ENCODE measurements at places on chromosomes 6 and 20.

DNA sequence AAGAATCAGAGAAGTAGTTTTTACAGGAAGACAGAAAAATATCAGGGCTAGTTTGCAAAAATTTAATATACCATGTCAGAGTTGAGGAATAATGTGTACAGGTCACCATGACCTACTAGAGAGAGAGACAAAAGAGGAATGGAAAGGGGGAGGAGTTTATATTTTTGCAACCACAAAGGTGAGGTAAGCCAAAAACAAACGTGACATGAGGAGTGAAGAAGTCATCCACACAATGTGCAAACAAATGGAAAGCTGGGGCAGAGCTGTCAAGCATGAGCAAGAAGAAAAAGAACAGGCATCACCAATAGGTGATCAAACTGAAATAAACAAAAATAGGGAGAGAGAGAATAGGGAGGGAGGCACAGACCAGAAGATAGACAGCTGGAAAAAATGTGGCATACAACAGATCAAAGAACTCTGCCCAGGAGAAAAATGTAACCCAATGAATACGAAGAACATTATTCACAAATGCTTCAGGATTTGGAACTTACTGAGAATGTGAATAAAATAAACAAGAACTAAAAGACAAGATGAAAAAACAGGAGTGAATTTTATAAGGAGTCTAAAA lies 15.5 kb downstream of the RARS2 start:
- DNase-seq: no peak

DNA sequence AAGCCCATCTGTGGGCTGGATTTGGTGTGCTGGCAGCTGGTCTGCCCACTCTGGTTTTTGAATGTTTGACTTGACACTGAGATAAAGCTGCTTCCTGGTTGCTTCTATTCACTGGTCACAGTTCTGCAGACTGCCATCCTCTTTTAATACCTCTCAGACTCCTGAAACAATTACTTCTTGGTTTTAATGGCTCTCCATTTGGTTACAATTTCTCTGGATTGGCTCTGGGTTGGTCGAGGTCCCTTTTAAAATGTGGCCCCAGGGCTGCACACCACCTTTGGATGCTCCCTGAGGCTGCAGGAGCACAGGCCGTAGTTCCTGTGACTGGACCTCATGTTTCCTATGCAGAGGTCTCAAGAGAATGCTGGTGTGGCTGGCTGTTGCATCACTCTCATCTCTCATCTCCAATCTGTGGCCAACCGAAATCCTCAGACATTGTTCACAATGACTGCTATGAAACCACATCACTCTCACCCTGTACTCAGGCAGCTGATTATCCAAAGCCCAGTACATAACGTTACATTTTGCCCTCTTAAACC lies 98.5 kb downstream of the INSM1 start:
- DNase-seq: peak; percentile 48

GRCh38 chr6:51289041-51289440 lies 470.4 kb downstream of the TFAP2B start:
- DNase-seq: no peak

DNA sequence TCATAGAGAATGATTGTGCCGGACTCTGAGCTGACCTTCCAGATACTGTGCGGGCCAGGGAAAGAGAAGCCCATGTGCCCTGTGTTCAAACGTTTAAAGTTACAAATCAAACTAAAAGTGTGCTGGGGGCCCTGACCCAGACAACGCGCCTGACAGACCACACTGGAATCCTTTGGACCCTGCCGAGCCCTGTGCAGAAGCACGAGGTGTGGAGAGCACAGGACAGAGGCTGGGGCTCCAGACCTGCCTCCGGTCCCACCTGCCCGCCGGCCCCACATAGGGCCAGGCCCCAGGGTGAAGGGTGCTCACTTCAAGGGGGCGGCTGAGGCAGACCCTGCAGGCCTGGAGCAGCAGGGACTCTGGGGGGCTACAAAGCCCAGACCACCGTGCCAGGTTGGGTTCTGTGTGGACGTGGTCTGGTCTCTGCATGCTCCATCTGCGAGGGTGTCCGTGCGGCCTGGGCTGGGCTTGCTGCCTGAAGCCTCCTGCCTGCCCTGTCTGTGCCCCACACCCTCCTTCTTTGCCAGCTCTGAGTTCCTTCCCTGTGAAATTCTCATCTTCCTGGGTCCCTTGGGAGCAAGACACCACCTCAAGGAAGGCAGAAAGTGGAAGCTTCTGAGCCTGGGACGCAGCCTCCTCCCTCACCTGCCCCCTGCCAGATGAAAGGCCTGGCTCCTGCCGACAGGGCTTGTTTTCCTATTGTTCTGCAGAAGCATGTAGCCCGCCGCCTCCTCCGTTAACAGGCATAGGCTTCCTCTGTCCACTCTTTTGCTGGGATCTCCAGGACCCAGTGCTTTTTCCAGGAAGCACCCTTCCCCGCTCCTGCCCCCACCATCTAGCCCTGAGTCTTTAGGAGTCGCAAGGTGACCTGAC lies 186.2 kb downstream of the ERMARD start:
- DNase-seq: no peak

- no peak for DNase-seq
These were observed 251.6 kb downstream of the ERMARD start for GRCh38 chr6:170003027-170003426.

DNA sequence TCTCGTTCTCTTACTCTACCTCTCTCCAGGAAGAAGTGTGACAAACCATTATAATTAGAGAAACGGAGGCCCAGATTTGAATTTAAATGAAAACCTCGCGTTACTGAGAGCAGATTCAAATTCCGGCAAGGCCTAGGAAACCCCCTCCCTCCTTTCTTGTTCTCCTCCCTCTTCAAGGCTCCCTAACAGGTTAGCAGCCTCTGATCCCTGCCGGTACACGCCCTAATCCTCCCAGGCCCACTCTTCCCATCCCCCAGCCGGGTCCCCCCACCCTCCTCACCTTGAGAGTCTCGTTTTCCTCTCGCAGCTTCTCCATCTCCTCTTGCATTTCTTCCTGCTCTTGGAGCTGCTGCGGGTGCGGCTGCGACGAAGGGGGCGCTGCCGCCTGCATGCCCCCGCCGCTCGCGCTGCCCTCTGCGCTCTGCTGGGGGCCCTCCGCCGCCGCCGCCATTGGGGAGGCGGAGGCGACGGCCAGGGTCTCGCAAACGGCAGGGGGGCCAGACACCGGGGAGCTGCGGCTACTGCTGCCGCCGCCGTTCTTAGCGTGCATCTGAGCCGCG lies 3.8 kb downstream of the MTCL3 start:
- DNase-seq: no peak

GRCh38 chr6:38481851-38482250 lies 157.9 kb downstream of the BTBD9 start:
- no peak for DNase-seq
